ENCODE measurements at places on chromosomes 7 and 10.
A peak's percentile ranks its signal among the peaks of the same experiment; 100 is the strongest.

DNA sequence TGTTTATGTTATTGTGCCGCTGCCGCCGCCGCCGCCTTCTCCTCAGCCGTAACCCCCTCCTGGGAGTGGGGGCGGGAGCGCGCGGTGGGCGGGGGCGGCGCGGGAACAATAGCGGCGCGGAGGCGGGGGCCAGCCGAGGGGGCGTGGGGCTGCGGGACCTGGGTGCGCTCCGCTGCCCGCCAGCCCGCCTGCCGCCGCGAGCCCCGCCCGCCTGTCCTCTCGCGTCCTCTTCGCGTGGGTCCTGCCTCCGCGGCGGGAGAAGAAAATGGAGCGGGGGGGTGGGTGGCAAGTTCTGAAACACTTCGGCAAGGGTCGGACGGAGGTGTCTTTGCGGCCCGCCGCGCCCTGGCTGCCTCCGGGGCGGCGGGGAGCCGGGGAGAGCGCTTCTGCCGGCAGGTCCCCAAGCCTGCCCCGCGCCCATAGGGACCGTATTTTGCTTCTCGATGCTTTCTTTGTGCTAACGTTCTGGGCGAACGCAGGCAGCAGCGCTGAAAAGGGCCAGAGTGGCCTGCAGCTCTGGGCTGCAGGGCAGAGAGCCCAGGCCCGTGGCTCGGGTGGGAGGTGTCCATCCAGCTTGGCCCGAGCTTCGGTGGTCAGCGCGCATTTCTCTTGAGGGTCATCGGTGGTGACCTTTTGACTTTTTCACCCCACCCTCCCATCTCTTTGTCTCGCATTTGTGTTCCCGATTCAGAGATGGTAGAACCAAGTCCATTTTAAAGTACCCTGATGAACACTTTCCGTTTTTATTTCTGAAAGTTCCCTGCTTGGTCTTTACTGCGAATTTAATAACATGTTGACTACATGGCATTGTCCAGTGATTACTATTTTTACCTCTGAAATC lies 613 bp downstream of the MAPK8 start:
- peak; percentile 24 for DNase-seq

- no peak for DNase-seq
Measured at GRCh38 chr10:69963178-69963834, 89.3 kb upstream of the MACROH2A2 start.

- DNase-seq = no peak
Measured at GRCh38 chr10:13095929-13096328, 4.0 kb upstream of the OPTN start.

DNA sequence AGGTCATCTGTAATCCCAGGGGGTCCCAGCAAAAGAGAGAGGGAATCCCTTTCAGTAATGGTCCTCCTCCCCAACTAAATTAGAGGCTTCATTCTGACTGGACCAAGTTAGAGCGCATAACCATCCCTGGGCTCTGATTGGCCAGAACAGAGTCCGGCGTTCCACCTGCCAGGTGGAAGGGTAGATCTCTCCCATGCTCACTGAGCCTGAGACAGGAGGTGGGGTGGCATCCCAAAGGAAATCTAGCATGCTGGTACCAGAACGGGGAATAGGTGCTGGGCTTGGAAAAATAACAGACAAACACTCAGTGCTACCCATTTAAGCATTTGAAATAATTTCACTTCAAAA lies 21.0 kb upstream of the TSPAN33 start:
- DNase-seq = no peak

- no peak for DNase-seq
Measured at GRCh38 chr7:74455928-74456327, 2.2 kb downstream of the GTF2IRD1 start.

GRCh38 chr10:839550-840205 lies 91.8 kb downstream of the LARP4B start:
- DNase-seq = no peak

- DNase-seq = no peak
Measured at GRCh38 chr10:7199152-7199760, 211.6 kb downstream of the SFMBT2 start.

GRCh38 chr7:45407730-45408408 lies 166.3 kb upstream of the ADCY1 start:
- DNase-seq = no peak

GRCh38 chr10:107422681-107423080 lies 258.2 kb upstream of the SORCS1 start:
- DNase-seq = no peak

All from hematopoietic multipotent progenitor cell treated with erythropoietin and hydrocortisone succinate and interleukin-3 and kit ligand, for 8 days (in vitro differentiated cells).